ENCODE measurements at places on chromosomes 12 and 14.

DNA sequence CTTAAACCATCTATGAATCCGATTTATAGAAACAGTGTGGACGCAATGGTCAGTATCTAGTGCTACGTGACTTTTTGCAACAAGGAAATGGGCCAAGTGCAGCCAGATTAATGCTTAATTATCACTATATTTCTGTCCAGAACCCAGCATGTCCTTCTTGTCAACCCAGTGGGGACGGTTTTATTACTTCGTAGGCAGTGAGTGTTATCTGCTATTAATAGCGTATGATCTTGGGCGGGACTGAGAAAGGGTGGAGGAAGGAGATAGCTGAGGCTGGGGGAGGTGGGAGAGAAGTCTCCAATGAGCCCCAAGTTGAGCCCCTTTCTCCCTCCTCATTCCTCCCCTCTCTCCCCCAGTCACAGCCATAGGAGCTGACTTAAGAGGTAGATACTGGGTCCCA is 59.7 kb upstream of the FAM222A start:
- no peak for DNase-seq

DNA sequence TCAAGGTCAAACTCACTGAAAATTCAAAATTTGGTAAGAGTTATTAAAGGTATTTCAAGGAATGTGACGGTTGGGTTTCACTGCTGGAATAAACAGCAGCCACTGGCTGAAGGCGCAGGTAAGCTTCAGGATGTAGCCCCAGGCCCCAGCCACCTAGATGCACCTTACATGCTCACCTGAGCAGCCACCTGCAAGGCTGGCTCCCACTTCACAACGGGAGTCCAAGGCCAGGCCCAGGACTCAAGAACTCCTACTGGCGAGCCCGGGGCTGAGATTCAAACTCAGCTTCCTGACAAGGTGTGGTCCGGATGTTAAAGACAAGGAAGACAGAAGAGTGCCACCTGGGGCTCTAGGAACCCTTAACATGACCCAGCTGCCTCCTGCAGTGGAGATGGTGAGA is 78.4 kb downstream of the ITPK1 start:
- no peak for DNase-seq

- no peak for DNase-seq
Observed at GRCh38 chr14:68586896-68587751, 205.7 kb downstream of the ZFP36L1 start.

DNA sequence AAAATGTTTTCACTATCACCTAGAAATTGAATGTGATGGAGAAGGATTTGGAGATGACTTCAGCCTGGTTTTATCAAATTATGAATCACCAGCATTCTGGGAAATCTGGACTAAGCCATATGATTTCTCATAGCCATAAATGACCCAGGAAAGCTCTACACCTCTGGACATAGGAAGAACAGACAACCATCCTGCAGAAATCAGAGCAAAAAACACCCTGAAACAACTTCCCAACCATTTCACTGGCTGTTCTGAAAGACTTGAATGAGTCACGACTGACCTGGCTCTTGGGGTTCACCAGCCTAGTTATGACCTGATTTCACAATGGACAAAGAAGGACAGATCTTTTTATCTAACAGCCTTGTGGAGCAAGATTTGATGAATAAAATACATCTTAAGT is 123.8 kb downstream of the KCNH5 start:
- DNase-seq = no peak

- no peak for DNase-seq
Observed at GRCh38 chr14:42488965-42489364, 882.3 kb downstream of the LRFN5 start.

- no peak for DNase-seq
Observed at GRCh38 chr12:29176941-29177340, 27.9 kb downstream of the FAR2 start.

- DNase-seq = no peak
Observed at GRCh38 chr12:105359856-105360255, 29.4 kb downstream of the C12orf75 start.

GRCh38 chr12:124928095-124928911 is 13.9 kb upstream of the UBC start:
- DNase-seq = peak; percentile 99

- DNase-seq = no peak
Observed at GRCh38 chr12:94988471-94988870, 15.0 kb downstream of the NDUFA12 start.

GRCh38 chr14:72996916-72997315 is 30.0 kb downstream of the ZFYVE1 start:
- DNase-seq = no peak

GRCh38 chr14:95483309-95484165 is 32.9 kb downstream of the SYNE3 start:
- DNase-seq = peak; percentile 70

GRCh38 chr12:124661341-124661740 is 93.9 kb upstream of the NCOR2 start:
- DNase-seq = peak; percentile 20

DNA sequence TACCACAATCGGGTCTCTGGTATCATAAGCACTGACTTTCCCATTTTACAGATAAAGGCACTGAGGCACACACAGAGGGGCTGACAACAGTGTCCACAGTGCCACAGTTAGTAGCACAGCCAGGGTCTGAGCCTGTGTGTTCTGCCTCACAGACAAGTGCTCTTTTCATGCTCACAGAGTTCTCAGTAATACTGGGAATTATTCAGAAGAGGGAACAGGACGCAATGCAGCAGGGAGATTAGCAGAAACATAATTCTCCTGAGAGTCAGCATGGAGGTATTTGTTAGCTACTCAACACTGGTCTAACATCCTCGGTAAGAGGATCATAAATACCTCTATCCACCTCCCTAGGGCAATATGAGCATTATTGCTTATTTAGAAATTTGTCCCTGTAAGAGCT is 219.3 kb upstream of the EEA1 start:
- DNase-seq = no peak

DNA sequence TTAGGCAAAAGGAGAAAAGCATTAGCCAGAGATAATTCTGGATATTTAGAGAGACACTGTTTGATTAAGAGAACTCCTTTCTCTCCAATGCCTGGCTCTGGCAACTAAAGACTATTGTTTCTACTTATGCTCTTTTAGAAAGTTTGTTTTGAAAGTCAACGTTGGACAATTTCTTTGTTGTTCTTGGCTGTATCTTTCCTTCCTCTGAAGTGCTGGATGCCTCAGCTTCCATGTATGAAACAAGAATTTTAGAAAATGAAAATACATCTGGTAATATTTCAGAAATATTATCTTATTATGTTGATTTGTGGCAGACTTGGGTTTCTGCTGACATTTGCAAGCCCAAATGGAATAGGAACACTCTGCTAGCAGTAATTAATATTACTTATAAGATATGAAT is 382.6 kb downstream of the SNAPC1 start:
- no peak for DNase-seq

DNA sequence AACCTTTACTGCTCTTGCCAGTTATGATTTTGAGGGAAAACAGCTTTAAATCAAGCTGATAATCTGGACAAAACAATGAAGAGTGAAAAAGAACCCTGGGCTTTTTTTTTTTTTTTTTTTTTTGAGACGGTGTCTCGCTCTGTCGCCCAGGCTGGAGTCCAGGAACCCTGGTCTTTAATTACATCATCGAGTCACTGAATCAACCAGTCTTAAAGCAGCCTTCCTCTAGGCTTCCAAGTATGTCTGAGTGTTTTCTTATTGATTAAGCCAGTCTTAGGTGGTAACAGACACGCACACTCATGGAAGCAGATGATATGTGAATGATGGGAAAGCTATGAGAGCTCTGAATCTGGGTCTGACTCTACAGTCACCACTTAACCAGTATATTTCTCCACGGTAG is 5.9 kb upstream of the VCPKMT start:
- peak; percentile 57 for DNase-seq

DNA sequence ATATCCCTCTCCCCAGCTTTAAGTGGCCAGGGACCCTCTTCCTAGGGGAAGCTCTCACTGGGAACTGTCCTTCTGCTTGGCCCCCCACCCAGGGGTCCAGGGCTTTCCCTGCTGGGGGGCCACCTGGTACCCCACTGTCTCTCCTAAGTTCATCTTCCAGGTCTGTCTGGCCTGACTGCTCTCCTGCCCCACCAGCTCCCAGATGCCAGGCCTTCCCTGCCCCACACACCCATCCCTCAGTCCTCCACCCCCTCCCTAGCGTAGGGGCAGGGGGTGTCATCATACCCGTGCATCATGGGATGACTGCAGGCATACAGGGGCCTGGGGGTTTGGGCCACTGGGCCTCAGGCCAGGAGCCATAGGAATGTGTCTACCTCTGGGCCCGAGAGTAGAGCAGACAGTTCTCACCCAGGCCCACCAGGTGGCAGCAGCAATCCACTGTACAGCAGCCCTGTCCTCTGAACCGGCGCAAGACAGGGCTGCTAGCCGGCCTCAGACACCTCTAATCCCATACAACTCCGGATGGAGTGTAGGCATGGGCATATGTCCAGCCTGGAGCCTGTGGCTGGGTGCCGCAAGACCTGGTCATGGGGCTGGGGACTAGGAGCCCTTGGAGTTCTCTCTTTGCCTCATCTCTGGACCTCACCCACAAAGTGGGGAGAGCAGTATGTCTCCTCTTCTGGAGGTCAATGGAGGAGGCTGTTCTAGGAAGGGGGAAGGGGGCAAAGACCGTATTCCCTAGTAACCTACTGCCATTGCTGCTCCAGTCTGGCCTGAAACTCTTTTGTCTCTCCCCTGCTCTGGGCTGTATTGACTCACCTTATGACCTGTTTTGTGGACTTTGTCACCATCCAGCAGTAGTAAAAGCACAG is 10.0 kb upstream of the SMARCD1 start:
- peak; percentile 89 for DNase-seq

- no peak for DNase-seq
Observed at GRCh38 chr14:77838831-77839511, 39.1 kb downstream of the ADCK1 start.

Measured in ACHN (cell line).